Mesothelial cell of epicardium (in vitro differentiated cells): ENCODE measurements at places on chromosomes 6 and 20. TPM values are rescaled to one million over a fixed set of nuclear protein-coding genes. Genes with fewer than 3 reads are reported as not detected.

The BEND6 gene
- total RNA-seq: 6.6 to 8.1 TPM (median 7.6 TPM) in 3 replicates

The ZBTB12 gene
- 35.3 to 37.1 TPM (median 35.9 TPM) in 3 replicates for total RNA-seq

The MAP7 gene
- total RNA-seq: 15.1 to 15.5 TPM (median 15.5 TPM) in 3 replicates

The MUC22 gene
- not detected in 3 replicates for total RNA-seq

The ZKSCAN8 gene
- 51.7 to 53.1 TPM (median 52.8 TPM) in 3 replicates for total RNA-seq

The CTCFL gene
- 0.23 to 0.33 TPM (median 0.27 TPM) in 3 replicates for total RNA-seq

The OR2H2 gene
- not detected in 3 replicates for total RNA-seq

The BMP7 gene
- 22.2 to 23.8 TPM (median 23.0 TPM) in 3 replicates for total RNA-seq

The FAM83B gene
- total RNA-seq: 12.2 to 14.0 TPM (median 12.6 TPM) in 3 replicates

The SLC24A3 gene
- 3.2 to 3.3 TPM (median 3.3 TPM) in 3 replicates for total RNA-seq

The ZBTB22 gene
- total RNA-seq: 33.2 to 36.0 TPM (median 35.8 TPM) in 3 replicates

The HLA-DRB1 gene
- total RNA-seq: 4.5 to 5.4 TPM (median 5.3 TPM) in 3 replicates

The RFX6 gene
- total RNA-seq: 3.4 to 4.0 TPM (median 3.8 TPM) in 3 replicates

The BTN1A1 gene
- 0.09 to 0.11 TPM in 2 of 3 replicates, not detected in the other for total RNA-seq

The CDKN1A gene
- total RNA-seq: 54.1 to 57.1 TPM (median 55.2 TPM) in 3 replicates

The APOBEC2 gene
- 0.22 to 0.51 TPM (median 0.45 TPM) in 3 replicates for total RNA-seq

The C6orf141 gene
- 6.0 to 8.2 TPM (median 6.5 TPM) in 3 replicates for total RNA-seq

The ECT2L gene
- 0.14 to 0.40 TPM (median 0.40 TPM) in 3 replicates for total RNA-seq

The GSTA2 gene
- not detected in 3 replicates for total RNA-seq

The PRR18 gene
- 0.20 to 0.38 TPM (median 0.31 TPM) in 3 replicates for total RNA-seq

The ZBTB46 gene
- total RNA-seq: 11.3 to 11.6 TPM (median 11.6 TPM) in 3 replicates

The GPR6 gene
- not detected in 3 replicates for total RNA-seq

The BANF2 gene
- not detected in 3 replicates for total RNA-seq

The RAET1L gene
- not detected in 3 replicates for total RNA-seq

The CD40 gene
- total RNA-seq: 3.8 to 5.0 TPM (median 4.3 TPM) in 3 replicates

The BPIFA1 gene
- total RNA-seq: not detected in 3 replicates

The TMEM63B gene
- total RNA-seq: 44.7 to 54.9 TPM (median 49.3 TPM) in 3 replicates

The DOK5 gene
- 3.3 to 3.7 TPM (median 3.7 TPM) in 3 replicates for total RNA-seq

The ETV7 gene
- total RNA-seq: 0.38 to 0.47 TPM (median 0.45 TPM) in 3 replicates

The WFDC5 gene
- total RNA-seq: not detected in 3 replicates

The PLAGL1 gene
- 158 to 164 TPM (median 161 TPM) in 3 replicates for total RNA-seq

The MRAP2 gene
- total RNA-seq: 2.0 to 2.7 TPM (median 2.1 TPM) in 3 replicates

The ASIP gene
- total RNA-seq: not detected in 3 replicates

The HAO1 gene
- total RNA-seq: not detected in 3 replicates

The IL17A gene
- not detected in 3 replicates for total RNA-seq

The ZC2HC1B gene
- total RNA-seq: 0.29 TPM in 1 of 3 replicates, not detected in the others
